Left renal pelvis (tissue), 4 donors: ENCODE measurements at places on chromosomes 11 and 22. TPM values are rescaled to one million over a fixed set of nuclear protein-coding genes. Genes with fewer than 3 reads are reported as not detected.

The SORL1 gene
- 57.3 TPM for polyA plus RNA-seq

The LSP1 gene
- polyA plus RNA-seq: 9.3 TPM

DNA sequence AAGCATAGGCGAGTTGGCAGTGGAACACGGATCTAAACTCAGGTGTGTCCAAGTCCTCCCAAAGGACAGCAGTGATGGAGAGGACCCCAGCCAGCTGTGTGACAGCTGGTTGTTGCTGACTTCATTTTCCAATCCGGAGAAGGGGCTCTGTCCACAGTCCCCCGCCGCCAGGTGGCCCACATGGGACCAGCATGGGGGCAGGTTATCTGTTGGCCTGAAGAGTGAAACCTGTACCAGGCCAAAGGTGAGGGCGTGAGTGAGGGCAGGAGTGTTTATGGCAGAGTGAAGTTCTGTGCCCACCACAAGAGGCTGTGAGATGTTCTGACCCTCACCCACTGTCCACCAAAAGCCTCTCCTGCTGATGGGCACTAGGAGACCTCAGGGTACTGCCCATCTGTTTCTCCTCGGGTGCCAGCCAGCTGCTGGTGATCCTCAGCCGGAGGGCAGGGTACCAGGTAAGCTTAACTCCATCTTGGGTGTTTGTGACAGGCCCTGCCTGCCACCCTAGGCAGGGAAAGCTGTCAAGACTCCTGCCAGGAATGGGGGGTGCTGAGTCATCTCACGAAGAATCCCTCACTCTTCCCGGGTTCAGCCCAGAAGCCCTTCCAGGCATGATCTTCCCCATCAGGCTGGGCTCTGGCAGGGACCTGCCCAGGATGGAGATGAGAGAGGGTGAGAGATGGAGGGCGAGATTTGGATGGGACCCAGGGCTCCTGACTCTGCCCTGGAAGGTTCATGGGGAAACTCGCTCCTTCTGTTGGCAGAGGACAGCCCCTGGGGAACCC, 15.5 kb upstream of the TAB1 start:
- no peak for DNase-seq

- no peak for DNase-seq
These were observed 426.1 kb downstream of the NTM start for GRCh38 chr11:131796541-131796940.

DNA sequence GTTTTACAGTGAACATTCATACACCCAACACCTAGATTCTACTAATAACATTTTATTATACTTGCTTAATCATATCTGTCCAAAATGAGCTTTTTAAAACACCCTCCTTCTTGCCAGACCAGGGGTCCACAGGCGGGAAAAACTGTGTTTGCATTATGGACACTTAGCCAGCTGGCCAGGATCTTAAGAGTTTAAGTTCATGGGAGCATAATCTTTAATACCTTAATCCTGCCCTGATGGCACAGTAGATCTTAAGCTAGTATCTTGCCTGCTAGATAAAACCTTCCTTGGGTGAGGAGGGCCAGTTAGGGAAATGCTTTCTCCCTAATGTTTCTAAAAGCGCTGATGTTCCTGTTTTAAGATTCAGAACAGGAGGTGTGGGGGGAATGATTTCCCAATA, 13.1 kb upstream of the CCDC134 start:
- no peak for DNase-seq
